ENCODE measurements at places on chromosomes 16 and 17.

- DNase-seq, result no peak
Measured at GRCh38 chr16:69522732-69523404, 42.9 kb upstream of the NFAT5 start.

GRCh38 chr16:79090966-79091365 lies 509.6 kb downstream of the MAF start:
- no peak for DNase-seq

GRCh38 chr17:76793775-76794174 lies 55.9 kb downstream of the MFSD11 start:
- no peak for DNase-seq

- no peak for DNase-seq
Measured at GRCh38 chr17:70352834-70353233, 183.5 kb downstream of the KCNJ2 start.

DNA sequence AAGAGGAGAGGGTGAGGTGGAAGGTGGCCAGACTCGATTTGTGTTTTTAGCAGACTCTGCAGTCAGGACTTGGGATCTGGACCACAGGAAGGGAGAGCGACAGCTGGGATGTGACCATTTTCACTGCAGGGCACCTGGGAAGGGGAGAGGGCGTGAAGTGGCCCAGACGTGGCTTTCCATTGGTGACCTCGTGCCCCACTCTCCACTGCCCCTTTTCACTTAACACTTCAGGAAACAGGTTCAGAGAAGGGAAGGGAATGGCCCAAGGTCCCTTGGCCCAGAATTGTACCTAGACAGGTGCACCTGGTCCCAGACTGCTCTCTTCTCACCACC lies 22.9 kb upstream of the MPRIP start:
- no peak for DNase-seq

DNA sequence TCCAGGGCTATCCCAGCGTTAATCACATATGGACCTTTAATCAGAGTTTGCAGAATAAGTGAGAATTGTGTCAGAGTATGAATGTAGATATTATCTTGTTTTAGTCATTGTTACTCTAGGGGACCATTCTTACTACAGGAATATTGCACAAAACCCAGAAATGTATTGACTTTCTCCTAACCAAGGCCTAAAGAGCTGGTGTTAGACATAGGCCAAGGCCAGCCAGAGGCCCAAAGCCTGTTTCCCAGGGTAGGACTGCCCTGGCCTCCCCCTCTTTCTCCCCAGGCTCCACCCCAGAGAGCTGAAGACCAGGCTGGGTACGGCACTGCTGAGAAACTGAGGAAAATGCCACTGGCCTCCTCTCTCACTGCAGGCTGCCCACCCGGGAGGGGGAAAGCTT lies 41.9 kb upstream of the MEOX1 start:
- no peak for DNase-seq

GRCh38 chr16:1069154-1069553 lies 3.4 kb upstream of the SSTR5 start:
- no peak for DNase-seq

GRCh38 chr17:67647482-67647881 lies 70.3 kb upstream of the NOL11 start:
- no peak for DNase-seq

- DNase-seq, result no peak
Measured at GRCh38 chr17:27424941-27425340, 31.3 kb upstream of the KSR1 start.

GRCh38 chr17:13044572-13045065 lies 26.8 kb upstream of the ELAC2 start:
- no peak for DNase-seq

Data from dorsolateral prefrontal cortex (tissue), 122 donors.